Aorta (tissue), 5 donors: ENCODE measurements at places on chromosomes 4 and X. TPM values are rescaled to one million over a fixed set of nuclear protein-coding genes. Genes with fewer than 3 reads are reported as not detected.

The MAGEA10 gene
- not detected for total RNA-seq

The SGMS2 gene
- total RNA-seq = 50.2 TPM

The ABLIM2 gene
- total RNA-seq = 15.4 TPM

The WDR13 gene
- 110 TPM for total RNA-seq

The ETDB gene
- not detected for total RNA-seq

The NXF2B gene
- not detected for total RNA-seq

The ZNF141 gene
- 29.7 TPM for total RNA-seq

The SLIT2 gene
- total RNA-seq = 31.3 TPM

DNA sequence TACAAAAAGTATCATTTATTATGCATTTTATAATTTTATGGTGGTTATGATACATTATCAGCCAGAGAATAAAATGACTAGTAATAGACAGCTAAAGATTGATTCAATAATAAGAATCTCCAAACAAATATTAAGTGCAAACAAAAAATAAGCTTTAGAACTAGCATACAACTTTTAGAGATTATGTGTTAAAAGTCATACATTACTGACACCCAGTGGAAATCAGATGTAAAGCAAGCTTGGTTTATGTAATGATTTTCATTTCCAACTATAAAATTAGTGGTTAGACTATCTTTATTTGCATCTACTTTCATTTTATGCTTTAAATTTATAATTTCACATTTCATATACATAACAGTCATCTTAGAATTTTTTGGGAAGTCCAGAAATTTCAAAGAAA, 57.7 kb downstream of the IL13RA2 start:
- H3K36me3 ChIP-seq = no peaks in the 10 kb centered on the region
- no peak overlapping the region for H3K4me3 ChIP-seq
- no peaks in the 10 kb centered on the region for H3K4me1 ChIP-seq

GRCh38 chrX:39874202-39874816, 223.4 kb downstream of the BCOR start:
- H3K27ac ChIP-seq = no peak overlapping the region
- no peak for DNase-seq
- H3K27me3 ChIP-seq = no peaks in the 10 kb centered on the region
- no peak overlapping the region for H3K4me3 ChIP-seq
- H3K4me1 ChIP-seq = no peaks in the 10 kb centered on the region

- H3K27me3 ChIP-seq = no peaks in the 10 kb centered on the region
- DNase-seq = no peak
- no peaks in the 10 kb centered on the region for H3K4me1 ChIP-seq
- H3K4me3 ChIP-seq = no peak overlapping the region
These were observed 6.1 kb upstream of the ABRAXAS1 start for GRCh38 chr4:83490876-83491450.

GRCh38 chrX:137792214-137792613, 226.3 kb downstream of the ZIC3 start:
- no peak overlapping the region for H3K27ac ChIP-seq
- H3K4me3 ChIP-seq = no peak overlapping the region
- no peaks in the 10 kb centered on the region for H3K36me3 ChIP-seq
- DNase-seq = no peak

- DNase-seq = no peak
- no peak overlapping the region for H3K27ac ChIP-seq
- H3K27me3 ChIP-seq = no peaks in the 10 kb centered on the region
- H3K36me3 ChIP-seq = no peaks in the 10 kb centered on the region
- H3K4me3 ChIP-seq = no peak overlapping the region
These were observed 297.6 kb downstream of the INPP4B start for GRCh38 chr4:142548491-142548890.

DNA sequence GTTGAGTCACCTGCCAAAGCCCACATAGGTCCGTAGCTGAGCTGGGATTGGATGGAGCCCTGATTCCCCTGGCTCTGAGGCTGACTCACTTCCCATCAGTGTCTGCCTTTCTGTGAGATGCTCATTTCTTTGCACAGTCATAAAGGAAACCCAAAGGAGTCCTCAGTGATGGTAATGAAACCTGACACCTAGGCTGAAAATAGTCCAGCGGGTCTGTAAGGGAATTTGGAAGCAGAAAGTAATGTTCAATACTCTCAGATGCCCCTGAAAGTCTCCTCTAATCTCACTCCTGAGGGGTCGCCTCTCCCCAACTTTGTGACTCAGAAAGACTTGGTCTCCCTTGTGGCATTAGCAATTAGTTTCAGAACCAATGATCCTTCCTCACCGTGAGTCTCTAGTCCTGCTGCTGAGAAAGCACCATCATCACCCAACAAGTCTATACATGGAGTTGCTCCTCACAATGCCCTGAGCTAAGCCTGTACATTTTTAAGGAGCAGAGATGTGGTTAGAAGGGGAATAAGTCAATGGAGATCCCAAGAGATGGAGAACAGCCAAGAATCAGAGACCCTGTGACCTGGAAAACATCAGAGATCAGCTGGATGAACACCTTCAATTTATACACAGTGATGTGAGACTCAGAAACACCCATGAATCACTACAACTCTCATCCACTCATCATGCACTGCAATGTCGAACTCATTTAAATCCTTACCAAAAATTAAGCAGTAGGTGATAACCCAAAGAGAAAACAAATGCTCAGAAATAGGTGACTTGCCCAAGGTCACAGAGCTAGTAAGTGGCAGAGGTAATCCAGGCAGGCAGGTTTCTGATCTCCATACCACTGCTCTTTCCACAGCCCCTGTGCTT, 219.0 kb upstream of the CPEB2 start:
- no peaks in the 10 kb centered on the region for H3K36me3 ChIP-seq
- DNase-seq = no peak
- H3K4me3 ChIP-seq = no peak overlapping the region
- H3K4me1 ChIP-seq = no peaks in the 10 kb centered on the region
- no peak overlapping the region for H3K27ac ChIP-seq
- H3K27me3 ChIP-seq = no peaks in the 10 kb centered on the region

- no peak overlapping the region for H3K27ac ChIP-seq
- H3K27me3 ChIP-seq = no peaks in the 10 kb centered on the region
- no peak overlapping the region for H3K4me3 ChIP-seq
These were observed 29.1 kb upstream of the CD38 start for GRCh38 chr4:15749001-15749400.

GRCh38 chr4:8155660-8156421, 2.8 kb downstream of the ABLIM2 start:
- H3K4me1 ChIP-seq = no peaks in the 10 kb centered on the region
- H3K36me3 ChIP-seq = no peaks in the 10 kb centered on the region
- H3K27me3 ChIP-seq = no peaks in the 10 kb centered on the region
- no peak overlapping the region for H3K4me3 ChIP-seq
- no peak overlapping the region for H3K27ac ChIP-seq

DNA sequence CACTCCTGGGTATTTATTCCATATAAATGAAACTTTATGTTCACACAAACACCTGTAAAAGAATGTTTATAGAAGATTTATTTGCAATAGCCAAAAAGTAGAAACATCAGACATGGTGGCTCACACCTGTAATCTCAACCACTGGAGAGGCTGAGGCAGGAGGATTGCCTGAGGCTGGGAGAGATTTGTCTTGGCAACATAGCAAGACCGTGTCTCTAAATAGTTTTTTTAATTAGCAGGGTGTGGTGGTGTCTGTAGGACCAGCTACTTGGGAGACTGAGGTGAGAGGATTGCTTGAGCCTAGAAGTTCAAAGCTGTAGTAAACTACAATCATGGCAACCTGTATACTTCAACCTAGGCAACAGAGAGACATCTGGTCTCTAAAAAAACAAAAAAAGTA, 27.7 kb upstream of the NFKB1 start:
- H3K27me3 ChIP-seq = no peaks in the 10 kb centered on the region
- DNase-seq = no peak
- no peak overlapping the region for H3K4me3 ChIP-seq
- no peaks in the 10 kb centered on the region for H3K4me1 ChIP-seq
- no peaks in the 10 kb centered on the region for H3K36me3 ChIP-seq

- H3K27ac ChIP-seq = no peak overlapping the region
- DNase-seq = no peak
- no peaks in the 10 kb centered on the region for H3K36me3 ChIP-seq
- peaks cover 2% of the 10 kb centered on the region for H3K4me1 ChIP-seq
- peak overlapping the region; percentile 85 for H3K4me3 ChIP-seq
- H3K27me3 ChIP-seq = no peaks in the 10 kb centered on the region
These were observed 1.2 kb downstream of the CHIC2 start for GRCh38 chr4:54063229-54063628.

DNA sequence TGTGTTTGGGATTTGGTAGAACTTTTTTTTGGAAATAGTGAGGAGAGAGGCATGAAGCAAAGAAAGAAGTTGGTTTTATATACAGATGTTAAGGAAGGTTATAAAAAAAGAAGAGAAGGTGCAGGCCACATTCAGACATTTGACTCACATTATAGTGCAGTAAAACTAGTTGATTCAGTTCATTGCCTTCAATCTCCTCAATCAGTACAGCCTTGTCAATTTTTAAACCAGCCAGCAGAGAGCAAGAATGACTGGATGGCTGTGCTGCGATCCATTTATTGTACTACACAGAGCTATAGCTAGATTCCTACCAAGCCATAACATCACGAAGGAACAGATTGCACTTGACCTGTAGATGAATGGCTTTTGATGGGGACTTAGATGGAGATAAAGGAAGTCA, 79.7 kb upstream of the LSM6 start:
- no peaks in the 10 kb centered on the region for H3K36me3 ChIP-seq
- DNase-seq = no peak
- H3K4me3 ChIP-seq = no peak overlapping the region
- H3K4me1 ChIP-seq = peaks cover 2% of the 10 kb centered on the region

DNA sequence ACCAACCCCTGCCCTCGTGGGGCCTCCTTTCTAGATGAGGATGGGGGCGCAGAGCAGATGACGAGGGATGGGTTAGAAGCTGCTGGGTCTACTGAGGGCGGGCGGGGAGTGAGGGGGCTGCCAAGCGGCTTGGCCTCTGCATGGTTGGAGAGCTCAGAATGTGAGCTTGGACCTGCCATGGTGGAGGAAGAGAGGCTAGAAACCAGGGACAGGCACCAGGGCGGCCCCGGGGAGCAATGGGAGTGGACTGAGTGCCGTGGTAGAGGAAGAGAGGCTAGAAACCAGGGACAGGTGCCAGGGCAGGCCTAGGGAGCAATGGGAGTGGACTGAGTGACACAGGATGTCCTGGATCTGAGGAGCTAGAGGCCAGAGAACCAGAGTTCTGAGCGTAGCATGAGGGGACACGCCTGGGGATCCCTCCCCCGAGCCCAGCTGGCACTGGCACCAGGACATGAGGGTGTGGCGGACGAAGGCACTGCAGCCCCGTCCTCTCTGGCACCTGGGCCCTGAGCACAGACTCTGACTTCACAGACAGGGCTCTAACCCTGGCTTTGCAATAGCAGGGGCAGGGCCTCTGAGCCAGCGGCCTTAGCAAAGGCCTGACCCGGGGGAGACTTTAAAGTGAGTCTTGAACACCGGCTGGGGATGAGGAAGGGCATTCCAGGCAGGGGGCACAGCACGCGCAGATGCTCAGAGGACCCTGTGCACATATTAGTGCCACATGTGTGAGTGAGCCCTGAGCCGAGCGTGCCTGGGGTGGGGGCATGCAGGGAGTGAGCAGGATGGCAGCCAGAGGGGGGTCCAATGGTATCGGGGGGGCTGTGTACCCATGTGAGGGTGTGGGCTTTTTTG, 214.0 kb upstream of the PSAPL1 start:
- no peaks in the 10 kb centered on the region for H3K36me3 ChIP-seq
- peak; percentile 46 for DNase-seq
- H3K4me1 ChIP-seq = no peaks in the 10 kb centered on the region
- no peak overlapping the region for H3K4me3 ChIP-seq
- no peak overlapping the region for H3K27ac ChIP-seq
- H3K27me3 ChIP-seq = no peaks in the 10 kb centered on the region

DNA sequence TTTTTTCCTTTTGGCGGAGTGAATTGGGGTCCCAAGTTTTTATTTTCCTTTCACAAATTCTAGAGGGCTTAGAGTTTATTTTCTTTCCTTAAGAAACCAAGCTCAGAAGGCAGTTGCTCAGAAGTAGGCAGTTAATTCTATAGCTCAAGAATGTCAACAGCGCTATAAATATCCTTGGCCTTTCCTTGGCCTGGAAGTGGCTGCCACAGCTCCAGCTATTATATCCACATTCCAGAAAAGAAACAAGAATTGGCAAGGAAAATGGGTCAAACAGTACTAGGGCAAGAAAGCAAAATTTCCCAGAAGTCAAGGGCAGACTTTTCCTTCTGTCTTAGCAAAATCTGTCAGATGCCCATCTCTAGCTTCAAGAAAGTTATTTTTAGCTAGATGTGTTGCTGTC, 31.0 kb downstream of the SLC10A6 start:
- H3K36me3 ChIP-seq = peaks cover 2% of the 10 kb centered on the region
- no peaks in the 10 kb centered on the region for H3K4me1 ChIP-seq
- no peak for DNase-seq
- H3K4me3 ChIP-seq = no peak overlapping the region

DNA sequence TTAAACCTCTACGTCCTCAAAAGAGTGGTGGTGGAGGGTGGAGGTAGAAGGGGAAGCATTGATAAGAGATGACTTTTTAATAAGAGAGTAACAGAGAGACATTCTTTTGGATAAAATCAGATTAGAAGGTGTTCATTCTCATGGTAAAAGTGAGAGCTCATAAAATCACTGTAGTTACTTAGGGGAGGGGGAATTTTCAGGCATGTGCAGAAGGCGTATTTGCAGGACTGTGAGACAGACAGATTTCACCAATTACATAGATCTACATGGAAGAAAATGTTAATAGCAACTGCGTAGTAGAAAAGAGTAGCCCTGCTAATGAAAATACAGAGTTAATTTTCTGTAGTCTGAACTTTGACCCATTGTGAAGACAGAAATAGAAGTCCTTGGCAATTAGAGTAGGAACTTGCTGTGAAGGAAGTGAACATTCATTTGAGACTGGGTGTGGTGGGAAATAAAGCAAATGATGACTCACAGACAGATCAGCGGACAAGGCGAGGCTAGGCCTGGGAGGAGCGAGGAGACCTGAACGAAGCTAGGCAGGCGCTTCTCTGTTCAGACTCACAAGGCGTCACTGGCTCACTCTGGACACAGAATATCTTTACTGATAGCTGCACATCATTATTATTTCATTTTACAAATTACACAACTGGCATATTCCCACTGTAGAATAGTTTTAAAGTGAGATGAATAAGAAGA, 57.2 kb upstream of the FAM9C start:
- H3K27ac ChIP-seq = no peak overlapping the region
- no peak overlapping the region for H3K4me3 ChIP-seq
- H3K4me1 ChIP-seq = no peaks in the 10 kb centered on the region

DNA sequence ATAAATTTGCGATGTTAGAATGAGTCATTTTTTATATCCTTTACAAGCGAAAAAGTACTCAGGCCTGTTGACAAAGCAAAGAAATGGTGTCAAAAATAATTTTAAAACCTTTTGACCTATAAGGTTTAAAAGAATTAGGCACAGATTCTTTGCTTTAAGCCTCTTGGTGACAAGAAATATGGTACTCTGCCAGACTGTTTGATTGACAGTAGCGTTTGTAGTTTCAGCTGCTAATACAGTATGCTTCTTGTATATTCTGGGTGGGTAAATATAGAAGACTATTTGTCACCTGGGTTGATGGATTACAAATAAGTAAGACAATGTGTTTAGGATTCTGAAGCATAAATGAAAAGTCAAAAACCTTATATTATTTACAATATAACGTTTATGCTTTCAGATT, 193.1 kb upstream of the PITX2 start:
- H3K27me3 ChIP-seq = no peaks in the 10 kb centered on the region
- no peak overlapping the region for H3K4me3 ChIP-seq
- no peaks in the 10 kb centered on the region for H3K36me3 ChIP-seq

GRCh38 chrX:21974011-21974385, 33.5 kb downstream of the SMS start:
- H3K27me3 ChIP-seq = no peaks in the 10 kb centered on the region
- no peak overlapping the region for H3K27ac ChIP-seq
- no peak for DNase-seq

- DNase-seq = no peak
- no peaks in the 10 kb centered on the region for H3K27me3 ChIP-seq
- no peaks in the 10 kb centered on the region for H3K36me3 ChIP-seq
- no peak overlapping the region for H3K4me3 ChIP-seq
- no peaks in the 10 kb centered on the region for H3K4me1 ChIP-seq
- no peak overlapping the region for H3K27ac ChIP-seq
These were observed 605.2 kb upstream of the EPHA5 start for GRCh38 chr4:66275411-66276038.
